ENCODE measurements at places on chromosomes 1 and 21. TPM values are rescaled to one million over a fixed set of nuclear protein-coding genes. Genes with fewer than 3 reads are reported as not detected.

TMEM269 gene
- total RNA-seq, result 0.35 TPM

DNA sequence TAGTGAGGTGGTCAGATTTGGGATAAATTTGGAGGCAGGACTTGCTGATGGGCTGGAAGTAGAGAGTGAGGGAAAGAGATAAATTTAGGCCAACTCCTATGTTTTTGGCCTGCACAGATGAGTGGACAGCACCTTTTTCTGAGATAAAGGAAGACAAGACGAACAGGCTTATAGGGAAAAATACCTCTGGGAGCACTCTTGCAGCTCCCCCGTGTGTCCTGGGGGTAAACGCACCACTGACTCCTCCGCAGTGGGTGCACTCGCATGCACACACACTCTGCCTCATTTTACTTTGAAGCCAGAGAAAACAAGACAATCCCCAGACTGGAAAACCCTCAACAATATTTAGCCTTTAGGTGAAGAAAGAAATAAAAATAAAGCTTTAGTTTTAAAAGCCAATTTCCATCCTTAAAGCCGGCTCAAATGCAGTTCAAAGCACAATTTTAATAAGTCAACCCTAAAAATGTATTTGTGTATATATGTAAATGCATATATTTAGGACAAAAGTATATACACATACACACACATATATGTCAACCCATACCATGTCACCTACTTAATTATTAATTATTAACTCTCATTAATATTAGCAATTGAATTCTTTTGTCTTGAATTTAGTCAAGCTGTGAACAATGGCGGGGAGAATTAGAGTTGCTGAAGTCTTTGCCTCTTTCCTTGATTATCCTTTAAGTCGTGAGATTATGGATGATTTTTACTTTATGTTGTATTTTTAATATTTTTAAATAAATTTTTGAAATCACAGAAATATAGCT, 341.8 kb downstream of the ZNF326 start:
- DNase-seq, result no peak
- H3K27ac ChIP-seq, result no peak overlapping the region
- no peaks in the 10 kb centered on the region for H3K36me3 ChIP-seq
- no peaks in the 10 kb centered on the region for H3K27me3 ChIP-seq

GRCh38 chr21:16596369-16596768, 866.6 kb downstream of the USP25 start:
- H3K27me3 ChIP-seq, result no peaks in the 10 kb centered on the region
- no peaks in the 10 kb centered on the region for H3K4me1 ChIP-seq
- H3K27ac ChIP-seq, result no peak overlapping the region

GRCh38 chr1:107925565-107925964, 39.4 kb downstream of the VAV3 start:
- H3K27ac ChIP-seq, result no peak overlapping the region
- no peak for DNase-seq
- H3K27me3 ChIP-seq, result no peaks in the 10 kb centered on the region
- H3K36me3 ChIP-seq, result no peaks in the 10 kb centered on the region

DNA sequence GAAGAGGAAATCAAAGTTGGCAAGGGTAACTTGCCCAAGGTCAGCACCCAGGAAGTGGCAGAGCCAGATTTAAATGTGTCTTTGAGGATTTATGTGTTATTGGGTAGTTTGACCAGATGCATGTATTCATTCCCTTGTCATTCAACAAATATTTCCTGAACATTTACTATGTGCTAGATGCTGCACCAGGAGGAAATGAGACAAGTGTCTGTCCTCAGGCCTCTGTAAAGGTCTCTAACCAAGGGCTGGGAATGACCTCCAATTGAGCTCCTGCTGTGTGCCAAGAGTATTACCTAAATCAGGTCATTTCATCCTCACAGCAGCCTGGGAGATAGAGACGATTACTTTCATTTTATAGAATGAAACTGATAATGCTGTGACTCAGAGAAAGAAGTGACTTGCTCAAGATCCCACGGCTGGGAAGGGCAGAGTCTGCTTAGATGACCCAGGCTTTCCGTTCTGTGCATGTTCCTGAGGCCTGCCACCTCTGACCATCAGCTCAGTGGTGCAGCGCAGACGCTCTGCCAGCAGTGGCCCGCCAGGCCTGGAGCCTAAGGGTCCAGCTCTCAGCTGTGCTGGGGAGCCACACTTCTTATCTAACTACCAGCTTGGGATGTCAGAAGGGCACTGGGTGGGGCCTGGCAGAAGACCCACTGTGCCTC, 3.5 kb upstream of the TTC22 start:
- no peaks in the 10 kb centered on the region for H3K36me3 ChIP-seq
- H3K4me3 ChIP-seq, result no peak overlapping the region
- H3K27ac ChIP-seq, result no peak overlapping the region
- peaks cover 27% of the 10 kb centered on the region for H3K4me1 ChIP-seq

- H3K27me3 ChIP-seq, result no peaks in the 10 kb centered on the region
- no peak for DNase-seq
- peaks cover 26% of the 10 kb centered on the region for H3K4me1 ChIP-seq
- H3K27ac ChIP-seq, result no peak overlapping the region
- H3K4me3 ChIP-seq, result no peak overlapping the region
- peaks cover 4% of the 10 kb centered on the region for H3K36me3 ChIP-seq
Measured at GRCh38 chr1:228152097-228152917, 2.6 kb downstream of the GJC2 start.

- H3K27ac ChIP-seq, result no peak overlapping the region
- H3K4me1 ChIP-seq, result peaks cover 15% of the 10 kb centered on the region
- H3K27me3 ChIP-seq, result no peaks in the 10 kb centered on the region
- peaks cover 6% of the 10 kb centered on the region for H3K36me3 ChIP-seq
- DNase-seq, result no peak
Measured at GRCh38 chr1:28517649-28517999, 11.8 kb downstream of the RCC1 start.

GRCh38 chr1:8533124-8533523, 215.2 kb downstream of the SLC45A1 start:
- no peaks in the 10 kb centered on the region for H3K4me1 ChIP-seq
- H3K27ac ChIP-seq, result no peak overlapping the region
- H3K36me3 ChIP-seq, result no peaks in the 10 kb centered on the region
- H3K4me3 ChIP-seq, result no peak overlapping the region
- DNase-seq, result no peak
- no peaks in the 10 kb centered on the region for H3K27me3 ChIP-seq
